ENCODE measurements at places on chromosomes 7 and 10.
A peak's percentile ranks its signal among the peaks of the same experiment; 100 is the strongest.

GRCh38 chr10:112790030-112790429 lies 160.0 kb upstream of the TCF7L2 start:
- no peak for DNase-seq

GRCh38 chr10:110540031-110540430 lies 27.5 kb upstream of the SMC3 start:
- no peak for DNase-seq

- no peak for DNase-seq
These were observed 316.0 kb downstream of the CXCL12 start for GRCh38 chr10:44068716-44069482.

DNA sequence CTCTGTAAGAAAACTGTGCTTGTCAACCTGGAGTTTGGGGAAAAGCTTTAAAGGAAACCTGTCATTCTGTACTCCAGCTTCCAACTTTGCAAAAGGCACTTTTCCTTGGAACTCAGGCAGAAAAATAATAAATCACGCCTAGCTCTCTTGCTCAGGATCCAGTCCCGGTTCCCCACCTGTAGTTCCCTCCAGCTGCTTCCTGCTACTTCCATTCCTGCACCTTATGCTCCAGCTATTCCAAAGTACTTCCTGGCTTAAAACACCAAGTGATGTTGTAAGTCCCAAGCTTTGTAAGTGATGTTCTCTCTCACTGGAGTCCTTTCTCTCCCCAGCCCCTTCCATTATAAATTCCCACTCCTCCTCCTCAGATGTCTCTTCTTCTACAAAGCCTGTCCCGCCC lies 98.6 kb downstream of the GRM8 start:
- no peak for DNase-seq

DNA sequence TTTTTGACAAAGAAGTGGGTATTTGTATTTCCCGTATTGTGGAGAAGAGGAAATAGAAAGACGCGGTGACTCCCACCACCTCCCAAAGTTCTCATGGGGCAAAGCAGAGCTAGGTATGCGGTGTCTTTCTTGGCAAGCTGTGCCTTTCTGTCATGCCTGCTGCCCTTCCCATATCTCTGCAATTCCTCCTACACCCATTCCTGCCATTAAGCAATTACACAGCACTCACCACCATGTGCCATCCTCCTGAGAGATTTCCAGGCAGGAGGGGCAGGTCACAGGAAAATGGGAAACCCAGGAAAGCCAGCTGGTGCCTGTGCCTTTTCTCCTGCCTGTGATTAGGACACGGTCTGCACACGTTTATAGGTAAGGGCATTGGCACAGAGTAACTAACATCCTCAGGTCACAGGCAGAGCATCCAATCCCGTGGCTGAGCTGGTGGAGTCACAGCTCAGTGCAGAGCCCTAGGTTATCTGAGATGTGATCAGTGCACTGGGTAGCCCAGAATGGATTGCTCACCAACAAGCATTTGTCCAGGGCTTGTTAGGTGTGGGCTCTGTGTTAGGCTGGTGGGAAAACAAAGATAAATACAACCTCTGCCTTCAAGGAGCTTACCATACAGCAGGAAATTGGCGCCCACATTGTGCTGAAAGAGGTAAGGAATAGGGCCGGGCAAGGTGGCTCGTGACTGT lies 9.4 kb upstream of the CRTAC1 start:
- no peak for DNase-seq

GRCh38 chr10:12902135-12902572 lies 99.4 kb downstream of the CCDC3 start:
- peak; percentile 55 for DNase-seq

DNA sequence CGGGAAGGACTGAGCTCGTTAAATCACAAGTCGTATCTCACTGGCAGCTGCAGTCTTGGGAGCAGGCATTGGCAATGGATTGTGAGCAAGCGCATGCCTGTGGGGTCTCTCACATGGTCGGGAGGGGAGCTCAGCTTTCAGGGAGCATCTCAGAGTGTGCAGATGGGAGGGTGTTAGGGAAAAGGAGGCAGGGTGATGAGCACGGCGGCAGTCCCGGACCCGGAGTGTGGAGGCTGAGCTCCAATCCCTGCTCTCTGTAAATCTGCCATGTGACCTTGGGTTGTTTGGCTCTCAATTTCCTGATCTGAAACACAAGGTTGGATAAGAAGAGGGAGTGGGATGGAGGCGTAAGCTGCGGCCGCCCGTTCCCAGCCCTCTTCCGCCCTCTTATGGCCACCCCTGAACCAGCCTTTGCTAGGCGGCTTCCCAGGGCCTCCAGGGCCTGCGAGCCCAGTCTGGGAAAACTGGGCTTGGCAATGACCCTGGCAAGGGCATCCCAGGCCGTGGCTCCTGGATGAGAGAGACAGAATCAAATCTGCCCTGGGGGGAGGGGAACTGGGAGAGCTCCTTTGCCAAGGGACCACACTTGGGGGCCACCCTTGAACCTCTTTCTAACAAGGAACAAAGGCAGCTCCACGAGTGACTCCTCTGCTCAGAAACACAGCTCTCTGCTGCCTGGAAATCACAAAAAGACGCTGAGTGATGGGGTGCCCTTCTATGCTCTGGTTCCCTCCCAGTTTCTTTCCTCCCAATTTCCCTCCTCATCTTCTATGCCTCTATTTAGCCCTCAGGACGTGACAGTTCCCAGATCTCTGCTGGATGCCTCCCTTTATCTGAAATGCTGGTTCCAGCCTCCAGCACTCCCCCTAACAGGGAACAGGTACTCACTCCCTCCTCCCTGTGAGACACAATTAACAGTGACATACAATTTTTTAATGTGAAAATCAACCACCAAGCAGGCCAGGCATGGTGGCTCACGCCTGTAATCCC lies 41.7 kb upstream of the LOXL4 start:
- DNase-seq: peak; percentile 9

GRCh38 chr7:24284699-24285506 lies 913 bp downstream of the NPY start:
- no peak for DNase-seq

DNA sequence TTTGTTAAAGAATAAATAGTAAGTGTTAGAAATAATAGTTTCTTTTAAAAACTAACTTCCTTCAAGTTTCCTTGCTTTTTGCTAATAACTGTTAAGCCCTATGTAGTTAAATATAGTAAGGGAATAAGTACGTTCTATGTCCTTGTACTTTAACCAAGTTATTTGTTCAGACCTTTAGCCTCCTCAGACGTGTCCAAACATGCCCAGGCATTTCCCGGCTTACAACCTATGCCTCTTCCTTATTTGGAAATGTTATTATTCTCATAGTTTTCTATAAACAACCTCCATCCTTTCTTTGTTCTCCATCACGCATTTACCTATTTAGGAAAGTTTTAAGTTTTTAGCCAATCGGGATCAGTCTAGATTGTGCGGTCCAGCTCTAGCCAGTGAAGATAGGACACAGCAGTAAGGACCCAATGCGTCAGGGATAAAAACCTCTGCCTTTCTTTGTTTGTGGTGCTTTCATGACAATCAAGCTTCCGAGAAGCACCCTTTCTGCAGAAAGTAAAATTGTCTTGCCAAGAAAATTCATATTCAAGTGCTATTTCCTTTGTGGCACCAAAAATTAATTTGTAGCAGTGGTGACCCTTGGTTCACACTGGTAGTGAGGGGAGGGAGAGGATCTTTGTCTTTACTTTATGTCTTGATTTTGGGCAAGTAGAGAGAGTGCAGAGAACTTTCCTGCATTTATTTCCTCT lies 851.3 kb upstream of the POM121L12 start:
- no peak for DNase-seq

DNA sequence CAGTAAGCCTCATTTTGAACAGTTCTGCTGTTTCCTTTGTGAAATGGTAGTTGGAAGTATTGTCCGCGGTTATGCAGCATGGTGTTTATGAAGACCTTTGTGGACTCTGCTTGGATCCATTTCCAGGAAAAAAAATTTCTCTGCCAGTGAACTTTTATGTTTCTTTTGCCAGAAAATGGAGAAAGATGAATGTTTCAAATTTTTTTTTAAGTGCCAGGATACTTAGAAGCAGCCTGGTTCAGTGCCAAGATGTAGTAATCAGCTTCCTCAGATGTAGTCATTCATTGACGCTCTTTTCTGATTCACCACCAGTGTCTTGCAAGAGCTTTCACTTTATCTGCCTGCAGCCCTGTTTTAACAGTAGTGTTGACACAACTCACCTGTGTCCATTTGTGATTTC lies 258.2 kb downstream of the SDK1 start:
- DNase-seq: no peak
